Nucleus accumbens (tissue), 56 donors: ENCODE measurements at places on chromosomes 4 and X.

DNA sequence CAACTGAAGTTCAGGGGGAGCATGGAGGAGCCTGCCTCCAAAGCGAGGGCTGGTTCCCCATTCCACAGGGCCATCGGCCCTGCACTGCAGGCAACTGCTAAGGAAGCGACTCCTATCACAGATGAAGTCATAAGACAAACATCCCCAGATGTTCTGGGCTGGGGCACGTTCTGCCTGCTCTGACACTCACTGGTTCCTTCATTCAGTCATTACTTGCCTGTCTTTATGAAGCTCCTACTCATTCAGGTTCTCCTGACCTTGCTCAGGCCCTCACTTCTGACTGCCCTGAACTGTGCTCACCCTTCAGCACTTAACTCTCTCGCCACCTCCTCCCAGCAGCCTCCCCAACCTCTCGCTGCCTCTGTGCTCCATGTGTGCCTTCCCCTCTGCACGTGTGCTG lies 2.5 kb upstream of the SLC2A9 start:
- DNase-seq = no peak

GRCh38 chrX:139179592-139179991 lies 350.9 kb upstream of the F9 start:
- no peak for DNase-seq

DNA sequence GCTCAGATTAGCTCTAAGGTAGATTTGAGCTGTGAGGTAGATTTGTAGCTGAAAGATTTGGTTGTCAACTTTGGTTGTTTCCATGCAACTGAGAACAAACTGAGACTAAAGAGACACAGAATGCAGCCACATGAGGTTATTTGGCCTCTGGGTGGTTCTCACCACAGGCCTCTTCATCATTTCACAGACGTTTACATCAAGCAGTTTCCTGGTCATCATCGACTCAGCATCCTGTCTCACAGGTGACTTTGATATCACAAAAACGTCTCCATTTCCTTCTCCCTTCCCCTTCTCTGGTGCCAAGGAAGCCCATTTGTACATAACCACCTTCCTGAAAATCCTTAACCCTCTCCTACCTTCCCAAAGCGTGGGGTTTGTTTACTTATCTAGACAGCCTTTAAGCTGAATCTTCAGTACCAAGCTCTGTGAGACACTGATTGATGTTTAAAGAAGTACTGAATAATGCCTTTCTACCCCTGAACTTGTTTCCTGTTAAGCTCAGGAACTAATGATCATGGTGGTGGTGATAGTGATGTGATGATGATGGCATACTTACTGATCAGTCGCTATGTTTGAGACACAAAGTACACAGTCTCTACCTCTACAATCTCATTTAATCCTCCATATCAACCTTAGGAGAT lies 81.9 kb downstream of the FAM114A1 start:
- DNase-seq = no peak

GRCh38 chrX:99461223-99461622 lies 948.9 kb downstream of the PCDH19 start:
- DNase-seq = no peak
